ENCODE measurements at places on chromosomes 3 and 15.

DNA sequence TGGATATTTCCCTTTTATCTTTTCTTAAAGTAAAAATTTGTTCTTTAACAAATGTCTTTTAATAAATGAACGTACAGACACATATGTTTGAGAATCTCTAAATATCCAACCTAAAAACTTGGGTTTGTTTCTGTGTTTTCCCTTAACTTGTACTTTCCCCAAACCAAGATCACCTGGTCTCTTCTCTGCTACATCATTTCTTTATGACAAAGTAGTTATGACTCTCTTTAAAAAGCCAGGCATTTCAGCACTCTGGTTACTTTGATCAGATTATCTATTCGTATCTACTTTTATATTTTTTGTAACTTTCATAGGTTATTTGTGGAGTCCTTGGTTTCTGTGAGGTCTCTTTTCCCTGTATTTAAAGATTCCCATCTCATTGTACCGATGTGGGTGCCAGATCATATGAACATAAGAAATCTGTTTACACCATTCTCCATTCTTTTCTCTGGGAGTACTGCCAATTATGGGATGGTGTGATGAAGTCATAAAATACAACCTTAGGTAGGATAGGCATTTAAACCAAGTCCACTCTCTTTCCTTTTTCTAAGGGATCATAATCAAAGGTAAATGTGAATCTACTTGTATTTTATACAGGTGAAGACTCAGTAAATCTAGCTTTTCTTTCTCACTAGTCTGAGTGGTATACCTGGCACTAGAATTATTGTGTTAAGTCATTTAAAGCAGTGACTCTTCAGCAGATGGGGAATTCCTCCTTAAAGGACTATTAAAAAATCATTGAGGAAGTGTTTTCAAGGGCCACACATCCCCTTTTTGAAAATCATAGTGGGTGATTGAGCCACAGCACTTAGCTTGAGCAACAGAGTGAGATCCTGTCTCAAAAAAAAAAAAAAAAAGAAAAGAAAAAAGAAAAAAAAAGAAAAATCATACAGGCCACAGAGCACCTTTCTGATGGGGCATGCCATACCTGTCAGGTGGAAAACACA is 12.4 kb upstream of the NFKBIZ start:
- peak; percentile 60 for DNase-seq

DNA sequence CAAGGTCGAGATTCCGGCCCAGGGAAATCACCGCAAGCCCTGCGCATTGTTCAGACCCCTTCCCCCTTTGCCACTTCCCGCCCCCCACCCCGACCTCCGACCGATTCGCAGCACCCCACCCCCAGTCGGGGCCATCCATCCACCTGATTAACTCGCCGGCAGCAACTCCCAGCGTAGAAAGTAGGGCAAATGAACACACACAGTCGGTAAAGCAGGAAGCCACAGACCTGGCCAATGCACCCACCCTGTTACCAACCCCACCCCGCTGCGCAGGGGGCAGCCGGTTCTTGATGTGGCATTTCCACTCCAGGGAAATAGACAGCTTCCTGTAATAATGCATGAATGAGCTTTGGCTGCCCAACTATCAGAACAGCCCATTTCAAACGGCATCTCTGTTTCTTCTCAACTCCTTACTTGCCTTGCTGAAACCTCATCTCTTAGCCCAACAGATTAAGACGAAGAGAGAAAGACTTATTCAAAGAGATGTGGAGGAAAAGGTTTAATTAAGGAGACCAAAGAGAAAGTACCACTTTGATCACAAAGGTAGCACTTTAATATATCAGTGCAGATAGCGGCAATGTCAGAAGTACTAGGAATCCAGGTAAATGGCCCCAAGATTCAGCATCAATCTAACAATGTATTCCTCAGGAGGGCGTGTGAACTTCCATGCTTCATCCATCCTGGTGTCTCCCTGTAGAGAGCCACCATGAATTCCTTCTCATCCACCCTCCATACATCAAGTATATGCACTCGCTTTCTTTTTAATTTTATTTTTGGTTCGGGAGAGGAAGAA is 1.9 kb downstream of the TNIK start:
- DNase-seq = no peak

DNA sequence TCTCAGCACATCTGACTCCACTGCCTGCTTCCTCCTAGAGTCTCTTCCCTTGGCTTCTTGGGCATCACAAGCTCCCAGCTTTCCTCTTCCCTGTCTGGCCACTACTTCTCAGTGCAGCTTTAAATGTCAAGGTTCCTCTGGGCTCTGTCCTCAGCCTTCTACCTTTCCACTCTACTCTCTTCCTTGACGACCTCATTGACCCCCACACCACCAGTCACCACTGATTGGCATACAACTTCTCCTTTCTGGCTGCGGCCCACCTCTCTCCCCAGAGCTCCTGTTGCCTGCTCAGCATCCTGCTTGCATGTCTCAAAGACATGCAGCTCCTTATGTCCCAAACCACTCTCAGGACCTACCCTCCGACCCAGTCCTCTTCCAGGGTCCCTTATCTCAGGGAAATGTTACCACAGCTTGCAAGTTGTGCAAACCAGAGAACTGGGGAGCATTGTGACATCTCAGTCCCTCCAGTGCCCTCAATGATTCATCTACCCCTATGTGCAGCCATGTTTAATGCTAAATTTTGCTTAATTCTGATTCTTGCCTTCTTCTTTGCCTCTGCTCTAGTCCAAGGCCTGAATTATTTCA is 49.9 kb downstream of the TRPM1 start:
- DNase-seq = no peak

DNA sequence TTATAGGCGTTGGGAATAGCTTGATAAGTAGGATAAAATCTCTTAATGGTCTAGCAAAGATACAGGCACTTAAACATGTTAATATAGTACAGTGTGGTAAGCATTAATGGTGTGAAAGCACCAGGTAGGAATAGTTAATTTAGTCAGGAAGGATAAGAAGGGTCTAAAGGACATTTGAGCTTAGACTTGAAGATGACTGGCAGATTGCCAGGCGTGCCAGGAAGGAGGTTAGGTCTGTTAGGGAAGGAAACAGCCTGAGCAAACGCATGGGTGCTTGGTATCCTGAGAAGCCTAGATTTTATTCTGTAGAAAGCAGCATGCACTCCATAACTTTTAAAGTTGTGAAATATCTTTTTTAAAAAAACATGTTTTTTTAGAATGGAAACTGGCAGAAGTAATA is 17.7 kb downstream of the SEC62 start:
- DNase-seq = no peak

DNA sequence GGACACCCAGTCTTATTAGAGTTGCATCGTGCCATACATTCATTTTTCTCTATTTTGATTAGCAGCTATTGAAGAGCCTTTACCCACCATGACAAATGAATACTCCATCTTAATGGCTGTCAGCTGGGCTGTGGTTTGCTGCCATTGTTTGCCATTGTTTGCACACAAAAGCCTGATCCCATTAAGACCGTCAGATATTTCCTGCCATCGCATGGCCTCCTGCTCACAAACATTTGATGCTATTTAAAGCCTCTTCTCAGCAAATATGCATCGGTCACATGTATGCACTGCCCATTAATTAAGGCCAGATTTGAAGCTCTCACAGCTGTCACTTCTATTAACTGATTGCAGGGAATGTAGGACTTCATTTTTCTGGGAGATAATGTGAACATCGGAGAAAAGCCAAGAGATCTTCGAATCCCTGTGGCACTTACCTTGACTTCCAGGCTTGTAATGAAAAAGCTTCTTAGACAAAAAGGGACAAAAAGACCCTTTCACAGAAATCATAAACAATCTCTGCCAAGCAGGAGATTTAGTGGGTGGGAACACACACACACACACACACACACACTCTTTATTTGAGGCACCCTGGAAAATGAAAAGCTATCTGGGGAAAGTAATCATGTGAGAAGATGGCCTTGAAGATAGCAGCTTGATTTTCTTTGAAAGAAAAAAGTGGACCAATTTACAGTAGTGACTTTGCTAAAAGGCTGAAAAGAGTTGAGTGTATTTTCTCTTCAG is 175.4 kb upstream of the NR2E3 start:
- no peak for DNase-seq

DNA sequence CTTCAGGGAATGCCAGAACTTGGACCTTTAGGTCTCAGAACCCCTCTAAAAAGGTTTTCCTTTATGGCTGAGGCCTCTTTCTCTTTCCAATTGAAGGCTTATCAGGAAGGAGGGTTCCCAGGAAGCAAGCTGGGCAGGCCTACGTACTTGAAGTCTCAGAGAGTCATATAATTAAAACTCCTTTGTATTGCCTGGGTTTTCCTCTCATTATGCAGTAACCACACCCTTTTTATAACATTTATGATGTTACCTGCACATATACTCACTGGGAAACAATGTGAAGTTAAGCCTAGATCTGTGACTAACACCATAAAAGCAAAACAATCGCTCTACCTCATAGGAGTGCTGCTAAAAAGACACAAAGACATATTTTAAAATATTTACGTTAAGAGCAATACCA is 27.3 kb downstream of the SERP1 start:
- no peak for DNase-seq

GRCh38 chr15:77118882-77119321 is 48.0 kb upstream of the TSPAN3 start:
- peak; percentile 41 for DNase-seq

- no peak for DNase-seq
Measured at GRCh38 chr15:50265620-50266019, at the start of gene HDC. TSS of gene HDC (minus strand) at chr15:50265726. CDS start at chr15:50265623, 103 bp downstream.

DNA sequence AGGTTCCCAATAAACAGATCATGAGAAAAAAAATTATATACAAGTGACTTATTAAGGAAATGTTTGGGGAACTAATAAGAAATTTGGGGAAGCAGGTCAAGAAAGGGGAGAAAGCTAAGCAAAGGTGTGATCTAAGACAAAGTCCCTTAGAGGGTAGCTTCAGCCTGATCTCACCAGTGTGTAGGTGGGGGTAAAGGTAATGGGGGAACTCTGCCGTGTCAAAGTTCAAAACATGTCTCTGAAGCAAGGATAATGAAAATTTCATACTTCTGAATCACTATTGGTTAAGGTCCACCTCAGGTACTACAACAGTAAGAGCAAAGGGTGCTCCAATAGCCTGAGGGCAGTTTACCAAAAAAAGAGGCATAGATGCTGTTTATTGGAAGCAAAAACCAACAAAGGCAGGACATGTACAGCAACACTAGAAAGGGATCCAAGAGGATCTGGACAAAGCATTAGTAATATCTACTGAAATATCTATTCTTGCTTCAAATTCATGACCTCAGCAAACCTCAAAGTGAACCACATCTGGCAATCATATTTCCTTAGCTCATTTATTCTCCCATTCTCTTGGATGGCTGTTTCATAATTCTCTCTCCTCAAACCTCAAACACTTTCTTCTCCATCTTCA is 6.9 kb downstream of the ACAD11 start:
- DNase-seq = peak; percentile 48

DNA sequence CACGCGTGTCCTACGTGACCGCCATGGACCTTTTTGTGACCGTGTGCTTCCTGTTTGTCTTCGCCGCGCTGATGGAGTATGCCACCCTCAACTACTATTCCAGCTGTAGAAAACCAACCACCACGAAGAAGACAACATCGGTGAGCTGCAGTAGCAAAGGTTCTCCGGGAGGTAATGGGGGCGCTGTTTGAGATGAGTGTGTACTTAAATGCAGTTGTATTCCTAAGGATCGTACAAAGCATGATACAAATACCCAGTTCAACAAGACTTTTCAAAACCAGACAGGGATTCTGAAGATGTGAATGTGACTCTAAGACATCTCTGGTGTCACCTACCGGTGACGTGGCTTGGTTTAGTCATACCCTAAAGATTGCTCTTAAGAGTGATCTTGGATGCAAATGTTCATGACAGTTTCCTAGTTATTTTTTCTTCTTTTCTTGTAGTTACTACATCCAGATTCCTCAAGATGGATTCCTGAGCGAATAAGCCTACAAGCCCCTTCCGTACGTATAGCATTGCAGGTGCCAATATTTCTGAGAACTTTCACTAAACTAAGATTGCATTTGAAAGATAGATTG is 556.6 kb downstream of the GABRG3 start:
- DNase-seq = no peak

- no peak for DNase-seq
Measured at GRCh38 chr3:713006-713621, 379.7 kb upstream of the CNTN6 start.

GRCh38 chr3:124246949-124247348 is 255.0 kb upstream of the ROPN1 start:
- DNase-seq = no peak

- no peak for DNase-seq
Measured at GRCh38 chr15:42811433-42811832, 74.5 kb upstream of the CDAN1 start.

- DNase-seq = no peak
Measured at GRCh38 chr15:53709821-53710220, 49.6 kb downstream of the WDR72 start.

DNA sequence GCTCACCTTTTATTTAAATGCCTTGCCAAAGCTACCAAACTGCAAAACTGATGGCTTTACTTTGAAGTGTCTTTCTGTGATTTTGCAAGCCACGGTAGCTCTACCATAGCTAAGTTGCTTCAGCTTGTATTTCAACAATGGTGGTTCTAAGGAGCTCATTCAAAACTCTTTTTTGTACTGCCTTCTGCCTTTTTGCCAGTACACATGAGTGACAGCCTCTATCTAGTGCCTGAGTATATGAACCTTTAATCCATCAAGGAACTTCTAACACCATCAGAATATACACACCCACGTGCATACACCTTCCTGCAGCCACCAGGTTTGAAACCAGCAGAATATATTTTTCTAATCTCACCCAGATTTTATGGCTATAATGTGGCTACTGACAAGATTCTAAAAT is 10.4 kb upstream of the NR2F2 start:
- no peak for DNase-seq

- no peak for DNase-seq
Measured at GRCh38 chr3:10764259-10765051, 51.6 kb upstream of the SLC6A11 start.

DNA sequence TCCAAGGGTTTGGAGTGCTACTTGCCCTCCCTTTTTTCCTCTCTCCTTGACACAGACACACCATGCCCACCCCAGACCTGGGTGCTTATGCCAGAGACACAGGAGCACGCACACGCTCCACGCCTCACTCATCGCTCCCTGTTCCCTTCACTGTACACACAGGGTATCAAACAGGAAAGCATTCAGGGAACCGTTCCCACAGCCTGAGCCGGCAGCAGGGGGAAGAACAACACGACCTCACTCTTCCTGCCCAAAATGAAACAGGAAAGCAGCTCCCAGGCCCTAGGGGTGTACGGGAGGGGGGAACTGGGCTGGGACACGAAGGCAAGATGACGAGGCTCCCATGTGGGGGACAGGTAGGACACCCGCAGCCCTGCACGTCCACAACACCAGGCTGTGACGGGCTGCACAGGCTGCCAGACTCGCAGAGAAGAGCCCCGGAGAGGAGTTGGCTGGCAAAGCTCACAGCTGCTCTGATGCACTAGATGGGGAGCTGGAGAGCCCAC is 11.2 kb downstream of the DLL4 start:
- DNase-seq = no peak

DNA sequence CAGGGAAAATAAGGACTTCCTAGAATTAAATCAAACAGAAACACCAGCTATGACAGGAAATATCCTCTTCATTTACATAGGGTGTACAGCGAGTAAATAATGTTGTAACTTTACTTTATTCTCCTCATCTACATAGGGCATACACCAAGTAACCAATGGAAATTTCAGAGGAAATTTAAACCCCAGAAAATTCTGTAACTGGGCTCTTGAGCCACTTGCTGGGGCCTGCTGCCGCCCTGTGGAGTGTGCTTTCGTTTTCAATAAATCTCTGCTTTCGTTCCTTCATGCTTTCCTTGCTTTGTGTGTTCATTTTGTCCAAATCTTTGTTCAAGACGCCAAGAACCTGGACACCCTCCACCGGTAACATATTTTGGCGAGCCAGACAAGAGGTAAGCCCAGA is 990.4 kb upstream of the CADM2 start:
- no peak for DNase-seq

Data from GM04504 (cell line).